ENCODE measurements at places on chromosomes 4 and X.

GRCh38 chr4:158729716-158730559 is 6.7 kb upstream of the PPID start:
- peak; percentile 50 for DNase-seq

GRCh38 chr4:38822748-38823303 is 18.2 kb upstream of the TLR1 start:
- DNase-seq = no peak

GRCh38 chr4:145679991-145680455 is at the start of gene C4orf51:
TSS of gene C4orf51 (plus strand) at chr4:145680146. CDS start at chr4:145680204, 58 bp downstream.
- DNase-seq = no peak

DNA sequence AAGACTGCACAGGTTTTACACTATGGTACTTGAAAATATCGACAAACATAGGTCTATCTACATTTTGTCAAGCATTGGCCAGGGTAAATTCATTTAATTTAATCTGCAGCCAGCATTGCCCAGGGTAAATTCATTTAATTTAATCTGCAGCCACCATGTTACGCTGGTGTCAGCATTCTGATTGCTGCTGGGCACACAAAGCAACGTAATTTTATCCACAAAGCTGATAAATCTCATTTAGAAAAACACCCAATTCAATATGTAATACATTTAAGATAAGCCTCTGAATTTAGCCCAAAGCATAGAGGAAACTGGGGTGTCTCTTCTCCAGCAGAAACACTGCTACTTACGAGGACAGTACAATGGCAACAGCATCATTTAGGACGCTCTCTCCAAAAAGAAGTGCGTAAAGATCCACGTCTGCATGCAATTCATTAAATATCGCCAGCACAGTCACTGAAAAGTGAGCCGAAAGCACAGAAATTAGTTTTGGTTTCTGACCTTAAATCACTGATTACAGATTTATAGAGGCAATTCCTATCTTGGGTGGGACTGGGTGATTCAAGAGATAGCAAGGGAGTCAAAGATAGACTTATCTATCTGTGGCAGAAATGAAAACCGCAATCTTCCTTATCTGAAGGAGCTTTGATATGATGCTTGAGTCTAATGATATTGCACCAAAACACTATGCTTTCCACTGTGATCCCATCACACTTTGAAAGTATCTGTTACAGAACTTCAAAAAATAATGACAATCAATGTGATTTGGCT is 88.8 kb downstream of the CHST7 start:
- no peak for DNase-seq

DNA sequence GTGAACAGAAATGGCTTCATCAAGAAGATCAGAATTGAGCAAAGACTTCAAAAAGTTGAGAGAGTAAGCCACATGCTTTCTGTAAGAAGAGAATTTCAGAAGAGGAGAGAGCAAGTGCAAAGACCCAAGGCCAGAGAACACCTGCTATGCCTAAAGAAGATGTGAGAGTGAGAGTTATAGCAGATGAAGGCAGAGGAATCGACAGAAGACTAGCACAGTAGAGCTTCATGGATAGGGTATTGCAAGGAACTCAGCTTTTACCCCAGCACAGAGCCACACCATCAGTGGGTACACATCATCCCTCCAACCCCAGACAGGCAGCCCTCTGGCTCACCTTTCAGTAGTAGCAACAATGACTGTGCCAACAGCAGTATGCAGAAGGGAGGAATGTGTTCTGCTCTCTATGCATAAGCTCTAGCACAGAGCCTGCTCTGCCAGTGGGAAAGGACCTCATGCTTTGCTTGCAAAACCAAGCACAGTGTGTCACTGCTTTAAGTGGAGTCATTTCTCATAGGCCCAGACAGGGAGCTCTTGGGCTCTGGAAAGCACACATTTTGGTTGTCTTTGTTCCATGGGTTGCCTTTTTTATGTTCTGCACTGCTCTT is 318.6 kb downstream of the NAF1 start:
- DNase-seq = no peak

GRCh38 chrX:84467898-84468297 is 34.4 kb downstream of the HDX start:
- DNase-seq = no peak

DNA sequence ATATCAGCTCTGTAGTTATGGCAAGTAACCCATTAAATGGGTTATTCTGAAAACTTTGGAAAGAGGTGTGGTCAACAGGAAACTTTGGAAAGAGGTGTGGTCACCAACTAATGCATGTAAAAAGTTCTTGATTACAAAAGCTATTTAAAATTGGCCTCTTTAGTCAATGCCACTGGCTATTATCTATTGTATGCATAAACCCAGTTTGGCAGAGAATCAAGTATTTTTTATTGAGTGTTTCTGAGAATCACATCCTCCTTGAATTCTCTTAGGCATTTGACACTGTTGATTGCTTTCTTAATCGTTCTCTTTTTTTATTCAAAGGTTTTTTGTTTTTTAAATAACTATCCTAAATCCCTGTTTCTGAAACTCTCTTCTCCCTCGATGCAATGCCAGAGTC is 7.5 kb downstream of the P2RY4 start:
- DNase-seq = no peak

DNA sequence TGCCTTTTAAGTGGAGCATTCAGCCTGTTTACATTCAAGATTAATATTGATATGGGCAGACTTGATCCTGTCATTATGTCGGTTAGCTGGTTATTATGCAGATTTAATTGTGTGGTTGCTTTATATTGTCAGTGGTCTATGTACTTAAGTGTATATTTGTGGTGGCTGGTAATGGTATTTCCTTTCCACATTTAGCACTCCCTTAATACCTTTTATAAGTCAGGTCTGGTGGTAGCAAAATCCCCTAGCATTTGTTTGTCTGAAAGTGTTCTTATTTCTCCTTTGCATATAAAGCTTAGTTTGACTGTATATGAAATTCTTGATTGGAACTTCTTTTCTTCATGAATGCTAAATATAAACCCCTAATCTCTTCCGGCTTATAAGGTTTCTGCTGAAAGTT is 403.7 kb upstream of the EPHA5 start:
- DNase-seq = no peak

DNA sequence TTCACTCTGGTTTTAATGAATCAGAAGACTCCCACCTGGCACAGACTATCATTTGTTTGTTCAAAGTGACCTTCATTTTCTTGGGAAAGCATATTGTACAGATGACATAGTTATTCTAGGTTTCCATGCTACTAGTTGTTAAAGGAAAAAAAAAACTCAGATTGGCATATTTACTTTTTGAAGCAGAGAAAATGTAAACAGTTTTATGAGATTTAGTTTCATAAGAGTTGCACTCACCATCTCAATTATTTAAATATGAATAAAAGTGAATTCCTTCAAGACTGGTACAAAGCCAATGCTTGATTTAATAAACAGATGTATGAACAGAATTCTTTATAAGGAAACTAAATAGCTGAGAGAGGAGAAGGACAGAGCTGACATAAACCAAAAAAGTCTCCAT is 280.3 kb upstream of the UGT8 start:
- no peak for DNase-seq

- DNase-seq = no peak
Observed at GRCh38 chrX:7704205-7704604, 138.8 kb upstream of the VCX start.

DNA sequence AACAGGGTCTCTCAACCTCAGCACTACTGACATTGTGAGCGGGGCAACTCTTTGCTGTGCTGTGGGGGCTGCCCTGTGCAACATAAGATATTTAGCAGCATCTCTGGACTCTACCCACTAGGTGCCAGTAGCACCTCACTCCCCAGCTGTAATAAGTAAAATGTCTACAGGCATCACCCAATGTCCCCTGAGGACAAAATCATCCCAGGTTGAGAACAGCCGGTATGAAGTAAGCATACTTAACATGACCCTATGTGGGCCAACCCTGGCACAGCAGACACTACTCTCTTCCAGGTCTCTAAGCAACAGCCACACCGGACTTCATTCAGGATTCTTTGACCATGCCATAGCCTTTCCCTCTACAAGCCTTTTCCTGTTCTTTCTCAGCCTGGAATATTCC is 10.5 kb upstream of the MGST2 start:
- DNase-seq = no peak

GRCh38 chrX:99603091-99603814 is 806.8 kb downstream of the PCDH19 start:
- DNase-seq = no peak

- DNase-seq = no peak
Observed at GRCh38 chr4:8700531-8700930, 108.0 kb downstream of the CPZ start.

- no peak for DNase-seq
Observed at GRCh38 chr4:7186031-7186430, 6.3 kb upstream of the SORCS2 start.

- peak; percentile 69 for DNase-seq
Observed at GRCh38 chrX:48683411-48683982, at the start of gene WAS. TSS of gene WAS (plus strand) at chrX:48683799. CDS start at chrX:48683854, 55 bp downstream.

DNA sequence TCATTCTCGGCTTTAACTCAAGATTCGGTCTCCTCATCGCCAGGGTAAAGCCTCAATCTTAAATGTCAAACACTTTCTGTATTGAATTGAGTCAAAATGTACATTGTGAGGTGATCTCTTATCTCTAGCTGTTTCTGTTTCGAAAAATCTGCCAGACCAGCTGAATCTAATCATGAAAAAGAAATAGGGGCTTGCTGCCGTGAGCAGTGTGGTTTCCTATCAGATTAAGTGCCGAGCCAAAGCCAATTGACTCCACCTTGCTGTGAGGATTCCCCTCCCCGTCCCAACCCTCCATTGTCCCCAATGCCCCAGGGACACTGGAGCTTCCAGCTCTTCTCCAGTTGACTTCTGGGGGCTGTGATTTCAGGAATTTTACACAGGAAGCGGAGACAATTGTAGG is 12.5 kb upstream of the CRLF2 start:
- no peak for DNase-seq

DNA sequence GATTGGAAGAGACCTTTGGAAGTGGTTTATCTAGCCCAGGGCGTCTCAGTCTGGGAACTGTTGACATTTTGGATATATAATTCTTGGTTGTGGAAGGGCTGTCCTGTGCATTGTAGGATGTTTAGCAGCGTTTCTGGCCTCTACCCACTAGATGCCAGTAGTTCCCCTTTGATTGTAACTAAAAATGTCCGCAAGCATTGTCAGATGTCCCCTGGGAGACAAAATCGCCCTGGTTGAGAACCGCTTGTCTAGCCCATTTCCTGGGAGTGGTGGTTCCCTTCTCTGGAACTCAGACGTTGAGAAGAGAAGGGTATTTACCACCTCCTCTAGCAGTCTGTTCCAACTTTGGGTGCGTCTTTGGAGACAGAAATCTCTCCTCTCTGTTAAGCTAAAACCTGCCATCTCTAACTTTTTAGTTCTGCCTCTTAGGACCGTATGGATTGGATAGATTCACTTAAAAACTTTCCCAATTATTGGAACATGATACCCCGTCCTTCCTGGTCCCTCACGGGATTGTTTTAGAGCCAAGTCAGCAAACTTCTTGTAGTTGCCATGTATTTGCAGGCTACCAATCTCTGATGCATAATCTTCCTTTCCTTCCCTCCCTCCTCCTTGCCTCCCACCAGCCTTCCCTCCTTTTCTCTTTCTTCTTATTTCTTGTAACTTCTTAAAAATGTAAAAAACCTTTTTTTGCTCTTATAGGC is 13.9 kb downstream of the TMEM165 start:
- peak; percentile 29 for DNase-seq

GRCh38 chr4:168551945-168552695 is 55.3 kb downstream of the PALLD start:
- DNase-seq = no peak

- DNase-seq = peak; percentile 74
Observed at GRCh38 chr4:42627885-42628646, 28.8 kb downstream of the ATP8A1 start.

GRCh38 chr4:32427566-32427965 is 1707.4 kb downstream of the PCDH7 start:
- no peak for DNase-seq

GRCh38 chr4:118816538-118817177 is 19.3 kb downstream of the SEC24D start:
- DNase-seq = no peak

GRCh38 chr4:53593765-53594164 is 2.5 kb upstream of the LNX1 start:
- no peak for DNase-seq

- no peak for DNase-seq
Observed at GRCh38 chr4:105624530-105624929, 72.1 kb downstream of the ARHGEF38 start.

DNA sequence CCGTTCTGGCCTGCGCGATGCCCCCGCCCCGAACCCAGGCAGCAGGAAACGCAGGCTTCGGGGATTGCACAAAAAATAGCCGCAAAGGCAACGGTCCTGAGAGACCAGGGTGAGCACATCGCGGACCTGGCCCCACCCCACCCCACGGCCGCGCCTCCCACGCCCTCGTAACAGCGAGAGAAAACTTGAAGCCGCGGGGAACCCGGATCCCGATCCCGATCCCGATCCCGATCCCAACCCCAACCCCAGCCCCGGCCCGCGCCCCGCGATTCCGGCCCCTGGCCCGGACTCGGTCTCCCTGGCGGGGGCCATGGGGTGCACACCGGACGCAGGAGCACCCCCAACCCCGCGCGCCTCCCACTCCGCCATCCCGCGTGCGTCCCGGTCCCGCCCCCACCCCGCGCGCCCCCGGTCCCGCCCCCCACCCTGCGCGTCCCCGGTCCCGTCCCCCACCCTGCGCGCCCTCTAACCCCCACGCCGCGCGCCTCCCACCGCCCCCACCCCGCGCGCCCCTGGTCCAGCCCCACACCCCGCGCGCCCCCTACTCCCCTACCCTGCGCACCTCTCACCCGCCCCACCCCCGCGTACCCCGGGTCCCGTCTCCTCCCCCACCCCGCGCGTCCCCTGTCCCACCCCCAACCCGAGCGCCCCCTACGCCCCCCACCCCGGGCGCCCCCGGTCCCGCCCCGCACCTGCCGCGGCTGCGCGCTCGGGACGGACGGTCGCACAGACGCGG is 29.0 kb downstream of the NOP14 start:
- peak; percentile 31 for DNase-seq

- DNase-seq = no peak
Observed at GRCh38 chr4:160928482-160928881, 1235.3 kb downstream of the FSTL5 start.

GRCh38 chrX:28997706-28998463 is 410.6 kb downstream of the IL1RAPL1 start:
- no peak for DNase-seq

- no peak for DNase-seq
Observed at GRCh38 chr4:173317004-173317403, 17.2 kb downstream of the HMGB2 start.

- DNase-seq = no peak
Observed at GRCh38 chrX:105190252-105190853, 30.1 kb downstream of the TEX13A start.

GRCh38 chr4:88005076-88005475 is 2.4 kb upstream of the PKD2 start:
- DNase-seq = no peak

DNA sequence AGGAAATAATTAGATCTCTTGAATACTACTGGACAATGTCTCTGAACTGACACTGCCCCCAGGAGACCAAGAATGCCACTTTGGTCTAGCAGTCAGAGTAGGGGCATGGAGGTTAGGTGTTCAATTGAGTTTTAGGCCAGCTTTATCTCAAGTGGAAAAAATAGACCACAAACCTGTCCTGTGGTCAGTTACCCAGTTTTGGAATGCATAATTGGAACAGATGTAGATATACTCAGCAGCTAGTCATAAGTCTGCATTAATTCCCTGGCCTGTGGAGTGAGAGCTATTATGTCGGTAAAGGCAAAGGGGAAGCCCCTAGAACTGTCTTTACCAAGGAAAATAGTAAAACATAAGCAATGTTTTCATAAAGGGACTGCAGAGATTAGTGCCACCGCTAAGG is 587.7 kb downstream of the GLUD2 start:
- DNase-seq = no peak
